ENCODE measurements at places on chromosomes 3 and 15.

GRCh38 chr3:192299921-192300320, 427.4 kb downstream of the FGF12 start:
- DNase-seq: no peak

GRCh38 chr15:75648156-75649000, 666 bp downstream of the SNX33 start:
- peak; percentile 59 for DNase-seq

- DNase-seq: no peak
These were observed 57.7 kb upstream of the CTSH start for GRCh38 chr15:79002581-79002980.

- no peak for DNase-seq
These were observed at the start of gene PLA2G4E for GRCh38 chr15:42020713-42021273. PLA2G4E (minus strand) TSS chr15:42021042; CDS start chr15:42021030, 12 bp downstream.

DNA sequence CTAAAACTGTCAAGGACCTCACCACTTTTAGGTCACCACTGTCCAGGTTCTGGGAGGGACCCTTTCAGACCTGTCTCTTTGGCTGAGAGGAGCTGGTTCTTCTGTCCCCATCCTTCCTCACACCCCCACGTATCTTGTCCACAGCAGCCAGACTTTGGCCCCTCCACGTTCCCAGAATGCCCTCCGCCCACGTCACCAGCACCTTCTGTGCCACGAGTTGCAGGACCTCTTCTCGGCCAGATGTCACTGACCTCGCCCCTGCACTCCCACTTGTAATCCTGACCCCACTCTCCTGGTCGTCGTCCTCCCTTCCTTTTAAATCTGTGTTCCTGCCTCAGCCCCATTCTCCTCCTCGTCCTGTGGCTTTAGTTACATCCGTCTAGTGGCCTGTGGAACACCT, 22.6 kb upstream of the SEC13 start:
- DNase-seq: no peak

DNA sequence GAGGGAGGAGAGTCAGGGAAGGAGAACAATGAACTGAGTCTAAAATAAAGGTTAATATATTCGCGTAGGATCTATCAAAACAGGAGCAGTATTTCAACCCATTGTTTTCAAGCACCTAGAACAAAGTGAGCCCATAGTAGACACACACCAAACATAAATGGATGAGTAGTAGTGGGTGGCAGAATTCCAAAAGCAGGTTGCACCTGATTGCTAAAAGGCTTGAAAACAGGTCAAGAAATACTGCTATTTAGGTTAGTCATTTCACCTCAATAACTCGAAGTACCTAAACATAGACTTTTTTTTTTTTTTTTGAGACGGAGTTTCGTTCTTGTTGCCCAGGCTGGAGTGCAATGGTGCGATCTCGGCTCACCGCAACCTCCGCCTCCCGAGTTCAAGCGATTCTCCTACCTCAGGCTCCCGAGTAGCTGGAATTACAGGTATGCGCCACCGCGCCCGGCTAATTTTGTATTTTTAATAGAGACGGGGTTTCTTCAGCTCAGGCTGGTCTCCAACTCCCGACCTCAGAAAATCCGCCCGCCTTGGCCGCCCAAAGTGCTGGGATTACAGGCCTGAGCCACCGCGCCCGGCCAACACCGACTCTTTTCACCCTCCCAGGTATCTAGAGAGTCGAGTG, 855 bp upstream of the ABHD5 start:
- no peak for DNase-seq

GRCh38 chr3:72102112-72102616, 317.2 kb upstream of the PROK2 start:
- DNase-seq: peak; percentile 68

DNA sequence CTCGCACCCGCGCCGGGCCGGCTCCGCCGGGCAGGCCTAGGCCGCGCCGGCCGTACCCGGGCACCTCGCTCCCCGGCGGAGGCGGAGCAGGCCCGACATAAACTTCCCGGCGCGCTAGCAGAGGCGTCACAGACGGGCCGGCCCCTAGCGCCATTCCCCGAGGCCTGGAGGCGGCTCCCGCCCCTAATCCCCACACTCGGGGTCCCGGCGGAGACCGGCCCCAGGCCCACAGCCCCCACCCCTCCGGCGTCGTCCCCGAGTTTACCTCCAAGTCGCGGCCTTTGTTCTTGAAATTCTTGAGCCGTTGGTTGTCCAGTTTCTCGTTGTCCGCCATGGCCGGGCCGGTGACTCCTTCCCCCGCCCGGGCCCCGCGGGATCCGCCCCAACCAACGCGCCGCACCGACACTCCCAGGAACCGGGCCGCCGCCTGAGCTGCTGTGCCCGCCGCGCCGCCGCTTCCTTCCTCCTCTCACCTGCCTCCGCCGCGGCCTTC, 376 bp downstream of the KPNA4 start:
- DNase-seq: no peak

- DNase-seq: no peak
These were observed 36.9 kb downstream of the SFMBT1 start for GRCh38 chr3:53008932-53009331.

GRCh38 chr15:101156509-101157159, 95.2 kb downstream of the CHSY1 start:
- no peak for DNase-seq

DNA sequence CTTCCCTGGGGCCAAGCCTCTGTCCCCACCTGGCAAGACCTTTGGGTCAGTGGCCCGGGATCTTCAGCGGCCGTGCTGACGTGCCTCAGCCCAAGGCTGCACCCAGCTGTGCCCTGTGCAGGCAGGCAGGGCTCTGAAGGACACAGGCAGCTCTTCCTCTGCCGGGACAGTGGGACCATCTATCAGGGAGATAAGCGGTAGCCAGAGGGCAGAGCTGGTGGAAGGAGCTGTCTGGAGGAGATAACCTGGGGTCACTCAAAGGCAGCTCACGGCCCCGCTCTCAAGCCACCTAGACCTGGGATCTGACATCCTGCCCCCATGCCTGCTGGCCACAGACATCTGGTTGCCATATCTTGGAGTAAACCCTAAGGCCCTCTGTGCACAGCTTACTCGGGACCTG, 27.3 kb downstream of the DUSP7 start:
- DNase-seq: no peak

GRCh38 chr3:193240436-193240849, 579 bp upstream of the PLAAT1 start:
- DNase-seq: no peak

DNA sequence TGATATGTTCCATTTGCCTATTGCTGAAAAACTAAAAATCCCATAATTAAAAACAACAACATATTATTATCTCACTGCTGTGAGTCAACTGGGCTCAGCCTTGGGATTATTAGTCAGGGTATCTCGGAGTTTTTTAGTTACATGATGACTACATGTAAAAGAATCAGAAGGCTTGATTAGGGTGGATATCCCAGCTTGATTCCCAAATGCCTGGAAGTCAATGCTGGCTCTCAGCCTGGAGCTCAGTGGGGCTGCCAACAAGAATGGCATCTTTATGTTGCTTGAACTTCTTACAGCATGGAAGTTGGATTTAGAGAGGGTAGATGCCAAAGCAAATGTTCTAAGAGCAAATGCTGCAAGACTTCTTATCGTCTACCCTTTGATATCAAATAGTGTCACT, 278.5 kb downstream of the PLOD2 start:
- no peak for DNase-seq

DNA sequence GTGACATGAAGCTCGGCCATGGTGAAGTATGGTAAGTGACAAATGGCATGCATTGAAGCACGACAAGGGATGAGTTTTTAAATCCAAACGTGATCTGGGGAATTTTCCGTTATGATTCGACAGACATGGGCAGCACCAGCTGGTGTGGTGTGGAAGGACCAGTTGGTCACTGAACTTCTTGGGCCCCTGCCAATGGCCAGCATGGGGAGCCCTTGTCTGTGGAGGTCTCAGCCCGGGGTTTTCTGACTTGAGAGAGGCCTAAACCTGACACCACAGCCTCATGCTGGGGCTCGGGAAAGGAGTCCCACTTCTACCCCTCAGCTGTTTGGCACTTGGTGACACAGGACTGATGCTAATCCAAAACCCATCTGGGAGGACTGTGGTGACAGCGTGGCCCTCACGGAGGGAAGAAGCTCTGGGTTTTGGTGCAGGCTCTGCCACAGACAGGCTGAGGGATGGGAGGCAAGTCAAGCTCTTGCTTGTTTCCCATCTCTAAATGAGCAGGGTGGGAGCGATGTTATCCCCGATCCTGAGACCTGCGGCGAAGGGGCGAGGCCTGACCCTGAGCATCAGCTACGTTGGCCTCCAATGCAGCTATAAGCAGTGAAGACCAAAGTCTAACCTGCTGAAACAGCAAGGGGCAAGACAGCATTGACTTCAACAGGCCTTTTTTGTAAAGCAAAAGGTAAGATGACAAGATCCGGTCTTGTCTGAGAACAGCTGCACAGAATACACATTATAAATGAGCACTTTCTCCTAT, 69.5 kb downstream of the ATP1B3 start:
- no peak for DNase-seq

DNA sequence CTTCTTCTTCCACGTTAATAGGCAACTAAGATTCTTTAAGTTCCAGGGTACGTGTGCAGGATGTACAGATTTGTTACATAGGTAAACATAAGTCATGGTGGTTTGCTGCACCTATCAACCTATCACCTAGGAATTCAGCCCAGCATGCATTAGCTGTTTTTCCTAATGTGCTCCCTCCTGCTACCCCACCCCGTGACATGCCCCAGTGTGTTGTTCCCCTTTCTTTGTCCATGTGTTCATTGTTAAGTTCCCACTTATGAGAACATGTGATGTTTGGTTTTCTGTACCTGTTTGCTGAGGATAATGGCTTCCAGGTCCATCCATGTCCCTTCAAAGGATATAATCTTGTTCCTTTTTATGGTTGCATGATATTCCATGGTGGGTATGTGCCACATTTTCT, 21.1 kb downstream of the GTF2A2 start:
- peak; percentile 11 for DNase-seq

DNA sequence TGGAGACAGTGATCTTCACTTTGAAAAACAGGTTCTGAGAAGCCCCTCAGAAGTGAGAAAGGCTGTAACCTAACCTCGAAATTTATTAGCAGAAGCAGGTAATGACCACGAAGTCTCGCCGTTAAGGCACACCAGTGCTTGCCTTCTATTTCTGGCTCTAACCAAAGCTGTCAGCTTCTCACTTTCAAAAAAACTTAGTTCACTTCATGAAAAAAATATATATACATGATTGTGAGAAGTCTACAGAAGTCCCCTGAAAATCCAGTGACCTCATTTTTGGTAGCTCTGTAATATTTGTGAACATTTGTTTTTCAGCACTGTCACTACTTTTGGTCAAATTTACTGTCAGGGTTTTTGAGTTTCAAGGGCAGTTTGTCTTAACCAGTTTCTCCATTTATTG, 19.1 kb upstream of the AKAP13 start:
- no peak for DNase-seq

GRCh38 chr3:129183569-129184395, at the start of gene CNBP:
CNBP (minus strand) TSS chr3:129183896; CDS start chr3:129171757, 12,139 bp downstream.
- peak; percentile 97 for DNase-seq

DNA sequence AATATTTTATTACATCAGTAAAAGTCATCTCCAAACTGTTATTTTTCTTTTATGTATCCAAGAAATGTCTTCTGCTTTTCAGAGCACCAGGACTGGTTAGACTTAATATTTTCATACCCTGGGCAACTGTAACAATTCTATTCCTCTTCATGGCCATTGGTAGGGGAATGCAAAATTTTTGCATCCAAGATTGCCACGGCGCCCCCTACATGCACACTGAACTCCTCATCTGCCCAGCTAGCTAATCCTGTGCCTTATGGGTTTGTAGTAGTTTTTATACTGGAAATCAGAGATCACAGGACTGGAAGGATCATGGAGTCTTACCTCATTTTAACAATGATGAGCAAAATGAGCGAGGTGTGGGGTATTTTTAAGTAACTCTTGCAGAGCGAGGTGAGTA, 74.2 kb downstream of the CRTC3 start:
- no peak for DNase-seq

- DNase-seq: no peak
These were observed 12.3 kb downstream of the SPTBN5 start for GRCh38 chr15:41881550-41881919.

DNA sequence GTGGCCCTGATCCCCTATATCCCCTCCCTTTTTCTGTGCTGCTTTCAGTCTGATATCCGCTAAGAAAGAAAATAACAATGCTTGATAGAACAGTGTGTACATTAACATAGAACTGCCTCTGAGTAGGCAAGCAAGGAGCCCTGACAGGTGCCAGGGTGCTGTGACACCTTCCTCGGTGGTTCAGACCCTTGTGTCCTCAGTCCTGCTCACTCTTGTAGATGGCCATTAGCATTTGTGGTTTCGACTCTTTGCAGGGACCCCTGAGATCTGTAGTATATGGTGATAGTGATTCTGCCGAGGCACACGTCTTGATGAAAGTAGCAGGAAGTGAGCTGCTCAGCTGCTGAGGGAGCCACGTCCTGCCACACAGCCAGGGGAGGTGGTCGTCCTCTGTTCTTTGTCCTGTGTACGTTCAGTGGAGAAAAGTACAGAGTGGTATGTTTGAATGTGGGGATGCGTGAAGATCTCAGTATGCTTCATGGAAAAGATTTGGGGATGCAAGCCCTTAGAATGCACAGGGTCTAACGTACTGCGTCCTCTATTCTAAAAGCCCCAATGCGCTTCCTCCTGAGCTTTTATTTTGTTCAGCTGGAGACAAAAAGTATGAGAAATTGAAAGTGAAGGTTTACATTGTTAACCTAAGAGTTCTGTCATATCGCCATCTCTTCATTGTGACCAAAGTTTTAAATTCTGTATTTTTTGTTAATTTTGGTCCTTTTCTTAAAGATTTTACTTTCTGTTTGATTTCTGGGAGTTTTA, 35.4 kb downstream of the PXYLP1 start:
- DNase-seq: no peak

- DNase-seq: no peak
These were observed 5.6 kb upstream of the TNIK start for GRCh38 chr3:171465763-171466162.

DNA sequence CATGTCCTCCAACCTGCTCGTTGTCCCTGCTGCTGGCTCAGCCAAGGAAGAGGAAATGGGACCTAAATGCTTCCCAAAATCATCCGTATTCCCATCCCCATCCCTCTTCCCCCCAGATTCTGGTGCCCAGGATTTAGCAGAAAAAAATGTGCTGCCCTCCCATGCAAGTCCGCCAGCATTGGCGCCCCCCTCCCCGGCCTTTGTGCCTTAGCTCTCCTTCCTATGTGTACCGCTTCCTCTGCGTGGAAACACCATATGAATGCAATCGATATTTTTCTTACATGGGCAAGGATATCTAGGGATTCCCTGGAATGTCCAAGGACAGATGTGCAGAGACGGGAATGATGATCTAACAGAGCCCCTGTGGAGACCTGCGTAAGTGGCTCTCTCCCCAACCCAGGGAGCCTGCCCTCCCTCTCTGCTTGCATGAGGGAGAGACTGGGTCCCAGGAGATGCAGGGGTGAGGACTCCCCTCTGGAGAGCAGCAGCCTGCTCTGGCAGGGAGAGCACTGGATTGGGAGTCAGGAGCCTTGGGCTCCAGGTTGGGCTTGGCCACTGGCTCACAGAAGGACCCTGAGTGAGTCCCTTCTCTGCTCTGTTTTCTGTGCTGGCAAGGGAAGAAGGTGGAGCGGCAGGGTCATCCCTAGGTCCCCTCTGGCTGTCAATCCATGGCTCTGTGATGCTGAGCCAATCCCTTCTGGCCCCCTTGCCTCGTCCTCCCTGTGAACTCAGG, 227.2 kb downstream of the XXYLT1 start:
- DNase-seq: no peak
